Sigmoid colon (tissue), 7 donors: ENCODE measurements at places on chromosomes 13 and 19. TPM values are rescaled to one million over a fixed set of nuclear protein-coding genes. Genes with fewer than 3 reads are reported as not detected.
A peak's percentile ranks its signal among the peaks of the same experiment; 100 is the strongest.

The CEACAM21 gene
- not detected for polyA plus RNA-seq

The ZNF569 gene
- polyA plus RNA-seq: 1.5 TPM

The ZNF223 gene
- 3.7 TPM for polyA plus RNA-seq

The LILRB5 gene
- 2.2 TPM for polyA plus RNA-seq

The AMH gene
- polyA plus RNA-seq: 0.69 TPM

The PEAK3 gene
- polyA plus RNA-seq: 0.74 TPM

The MAP2K2 gene
- polyA plus RNA-seq: 196 TPM

The PLA2G4C gene
- polyA plus RNA-seq: 6.4 TPM

The ZNF229 gene
- polyA plus RNA-seq: 1.3 TPM

The PNMA8B gene
- 0.95 TPM for polyA plus RNA-seq

The SULT2A1 gene
- polyA plus RNA-seq: not detected

The GALP gene
- polyA plus RNA-seq: not detected

- no peaks in the 10 kb centered on the region for H3K36me3 ChIP-seq
- no peak overlapping the region for H3K27ac ChIP-seq
- DNase-seq: no peak
- H3K4me3 ChIP-seq: no peak overlapping the region
- no peaks in the 10 kb centered on the region for H3K27me3 ChIP-seq
Measured at GRCh38 chr13:101139081-101139480, 277.2 kb downstream of the NALCN start.

- no peaks in the 10 kb centered on the region for H3K27me3 ChIP-seq
- no peak for DNase-seq
- H3K27ac ChIP-seq: peak overlapping the region; percentile 84
- no peaks in the 10 kb centered on the region for H3K36me3 ChIP-seq
- peaks cover 79% of the 10 kb centered on the region for H3K4me1 ChIP-seq
Measured at GRCh38 chr19:4393947-4394590, 6.3 kb downstream of the SH3GL1 start.

DNA sequence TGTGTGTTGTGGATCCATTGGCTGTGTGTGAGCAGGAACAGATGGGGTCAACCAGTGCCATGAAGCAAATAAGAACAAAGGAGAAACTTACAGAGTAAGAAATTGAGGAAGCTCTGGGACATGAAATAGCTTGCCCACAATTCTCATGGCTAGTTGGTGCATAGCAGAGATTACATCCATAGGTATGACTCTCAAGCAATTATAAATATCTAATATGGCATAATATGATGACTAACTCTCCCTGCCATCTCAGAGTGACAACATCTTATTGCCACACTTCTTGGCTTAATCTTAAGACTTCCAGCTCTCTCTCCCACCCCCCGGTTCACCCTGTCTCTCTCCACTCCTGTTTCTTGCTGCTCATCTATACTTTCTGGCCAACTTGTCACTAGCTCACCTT, 53.3 kb downstream of the OXGR1 start:
- no peak overlapping the region for H3K4me3 ChIP-seq
- H3K27ac ChIP-seq: no peak overlapping the region
- H3K36me3 ChIP-seq: no peaks in the 10 kb centered on the region
- DNase-seq: no peak
- H3K27me3 ChIP-seq: no peaks in the 10 kb centered on the region

- H3K4me3 ChIP-seq: peak within 1 kb of the TSS; percentile 79
- H3K36me3 ChIP-seq: peaks cover 6% of the 10 kb centered on the region
- H3K27ac ChIP-seq: peak within 1 kb of the TSS; percentile 98
- peak; percentile 90 for DNase-seq
Measured at GRCh38 chr19:35756377-35757230, at the start of gene HSPB6. Gene HSPB6, minus strand, starts transcription at chr19:35757029. Its CDS starts 21 bp downstream, at chr19:35757008.

- H3K4me3 ChIP-seq: peak overlapping the region; percentile 66
- H3K4me1 ChIP-seq: peaks cover 64% of the 10 kb centered on the region
- DNase-seq: peak; percentile 81
- H3K27ac ChIP-seq: peak overlapping the region; percentile 96
- H3K27me3 ChIP-seq: no peaks in the 10 kb centered on the region
Measured at GRCh38 chr19:1019980-1020867, 699 bp downstream of the TMEM259 start.

DNA sequence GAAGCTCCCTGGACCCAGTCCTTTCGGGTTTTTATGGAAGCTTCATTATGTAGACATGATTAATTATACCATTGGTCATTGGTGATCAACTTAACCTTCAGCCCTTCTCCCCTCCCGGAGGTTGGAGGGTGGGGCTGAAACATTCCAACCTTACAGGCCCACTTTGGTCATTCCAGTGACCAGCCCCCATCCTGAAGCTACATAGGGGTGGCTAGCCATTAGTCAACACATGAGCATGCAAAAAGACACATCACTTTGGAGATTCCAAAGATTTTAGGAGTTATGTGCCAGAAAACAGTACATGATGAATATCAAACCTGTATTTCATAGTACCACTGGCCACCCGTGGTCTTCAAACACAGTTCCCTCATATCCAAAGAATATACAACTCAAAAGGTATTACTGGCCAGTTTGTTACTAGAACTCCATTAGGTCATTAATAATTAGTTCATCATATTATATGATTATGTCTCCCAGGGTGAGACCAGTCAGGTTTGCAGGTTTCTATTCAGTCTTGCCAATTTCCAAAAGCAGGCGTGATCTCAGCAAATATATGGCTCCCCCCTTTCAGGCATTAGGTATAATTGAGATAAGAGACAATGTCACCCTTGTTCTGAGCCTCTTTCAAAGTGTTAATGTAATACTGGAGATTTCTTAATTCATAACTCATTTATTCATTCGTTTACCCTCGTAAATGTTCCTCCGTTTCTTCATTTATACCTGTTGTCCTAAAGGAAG, 11.1 kb downstream of the PPP5C start:
- peaks cover 53% of the 10 kb centered on the region for H3K36me3 ChIP-seq
- no peak overlapping the region for H3K27ac ChIP-seq
- no peaks in the 10 kb centered on the region for H3K4me1 ChIP-seq

GRCh38 chr19:58307736-58308135, 2.6 kb downstream of the ERVK3-1 start:
- DNase-seq: no peak
- H3K36me3 ChIP-seq: peaks cover 42% of the 10 kb centered on the region
- H3K27me3 ChIP-seq: no peaks in the 10 kb centered on the region
- no peaks in the 10 kb centered on the region for H3K4me1 ChIP-seq

- peaks cover 25% of the 10 kb centered on the region for H3K4me1 ChIP-seq
- peak overlapping the region; percentile 62 for H3K27ac ChIP-seq
- no peaks in the 10 kb centered on the region for H3K36me3 ChIP-seq
- no peaks in the 10 kb centered on the region for H3K27me3 ChIP-seq
Measured at GRCh38 chr13:30744056-30744680, 8.8 kb downstream of the ALOX5AP start.

DNA sequence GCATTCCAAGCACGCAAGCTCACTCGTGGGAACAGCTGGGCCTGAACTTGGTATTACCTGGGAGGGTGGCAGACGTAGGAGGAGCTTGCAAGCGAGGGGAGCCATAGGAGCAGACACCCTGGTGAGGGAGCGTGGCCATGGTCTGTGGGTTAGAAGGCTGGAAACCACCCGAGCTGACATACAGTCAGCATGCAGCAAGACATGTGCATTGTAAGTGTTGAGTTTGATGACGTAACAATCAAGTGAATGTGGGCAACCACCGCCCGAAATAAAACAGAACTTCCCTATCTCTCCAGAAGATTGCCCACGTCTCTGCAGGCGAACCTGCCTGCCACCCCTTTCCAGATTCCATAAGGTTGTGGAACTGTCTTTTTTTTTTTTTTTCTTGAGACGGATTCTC, 26.8 kb downstream of the UBXN6 start:
- no peaks in the 10 kb centered on the region for H3K4me1 ChIP-seq
- no peak overlapping the region for H3K4me3 ChIP-seq
- no peaks in the 10 kb centered on the region for H3K27me3 ChIP-seq
- DNase-seq: no peak
- H3K27ac ChIP-seq: no peak overlapping the region

DNA sequence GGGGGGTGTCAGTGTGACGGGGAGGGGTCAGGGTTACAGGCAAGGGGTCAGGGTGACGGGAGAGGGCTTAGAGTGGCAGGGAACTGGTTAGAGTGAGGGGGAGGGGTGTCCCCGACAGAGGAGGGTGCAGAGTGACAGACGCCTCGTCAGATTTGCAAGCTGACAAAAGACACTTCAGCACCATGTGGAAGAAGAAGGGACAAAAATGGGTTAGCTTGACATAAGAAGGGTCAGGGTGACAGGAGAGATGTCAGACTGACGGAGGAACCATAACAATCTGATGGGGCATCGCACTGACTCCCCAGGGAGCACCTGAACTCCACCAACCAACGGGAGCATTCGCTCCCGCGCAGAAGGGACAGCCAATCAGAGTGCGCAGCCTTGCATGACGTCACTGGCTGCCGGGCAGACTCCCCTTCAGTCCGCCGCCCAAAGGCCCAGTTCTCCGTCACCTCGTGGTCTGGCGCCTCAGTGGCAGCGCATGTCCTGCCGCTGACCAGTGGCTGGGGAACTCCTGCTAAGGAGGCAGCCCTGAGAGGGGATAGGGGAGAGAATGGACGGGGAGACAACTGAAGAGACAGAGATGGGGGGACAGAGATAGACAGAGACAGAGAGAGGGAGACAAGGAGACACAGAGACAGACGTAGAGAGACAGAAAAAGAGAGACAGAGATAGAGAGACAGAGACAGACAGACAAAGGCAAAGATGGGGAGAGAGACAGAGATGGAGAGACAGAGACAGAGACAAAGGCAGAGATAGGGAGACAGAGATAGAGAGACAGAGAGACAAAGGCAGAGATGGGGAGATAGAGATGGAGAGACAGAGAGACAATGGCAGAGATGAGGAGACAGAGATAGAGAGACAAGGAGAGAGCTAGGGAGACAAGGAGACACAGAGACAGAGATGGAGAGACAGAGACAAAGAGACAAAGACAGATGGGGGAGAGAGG, 30.2 kb downstream of the C19orf81 start:
- H3K27me3 ChIP-seq: peaks cover 3% of the 10 kb centered on the region
- no peaks in the 10 kb centered on the region for H3K4me1 ChIP-seq
- no peak overlapping the region for H3K27ac ChIP-seq

- H3K4me1 ChIP-seq: no peaks in the 10 kb centered on the region
- no peaks in the 10 kb centered on the region for H3K27me3 ChIP-seq
- H3K4me3 ChIP-seq: no peak overlapping the region
- DNase-seq: no peak
Measured at GRCh38 chr19:38006361-38007045, 99.5 kb downstream of the SIPA1L3 start.

GRCh38 chr13:51823359-51823758, 19.4 kb upstream of the DHRS12 start:
- peak; percentile 17 for DNase-seq
- no peak overlapping the region for H3K27ac ChIP-seq
- no peak overlapping the region for H3K4me3 ChIP-seq
- H3K36me3 ChIP-seq: no peaks in the 10 kb centered on the region
- H3K27me3 ChIP-seq: no peaks in the 10 kb centered on the region

GRCh38 chr13:110199046-110199831, 107.7 kb downstream of the COL4A1 start:
- no peak overlapping the region for H3K27ac ChIP-seq
- H3K4me1 ChIP-seq: peaks cover 20% of the 10 kb centered on the region

DNA sequence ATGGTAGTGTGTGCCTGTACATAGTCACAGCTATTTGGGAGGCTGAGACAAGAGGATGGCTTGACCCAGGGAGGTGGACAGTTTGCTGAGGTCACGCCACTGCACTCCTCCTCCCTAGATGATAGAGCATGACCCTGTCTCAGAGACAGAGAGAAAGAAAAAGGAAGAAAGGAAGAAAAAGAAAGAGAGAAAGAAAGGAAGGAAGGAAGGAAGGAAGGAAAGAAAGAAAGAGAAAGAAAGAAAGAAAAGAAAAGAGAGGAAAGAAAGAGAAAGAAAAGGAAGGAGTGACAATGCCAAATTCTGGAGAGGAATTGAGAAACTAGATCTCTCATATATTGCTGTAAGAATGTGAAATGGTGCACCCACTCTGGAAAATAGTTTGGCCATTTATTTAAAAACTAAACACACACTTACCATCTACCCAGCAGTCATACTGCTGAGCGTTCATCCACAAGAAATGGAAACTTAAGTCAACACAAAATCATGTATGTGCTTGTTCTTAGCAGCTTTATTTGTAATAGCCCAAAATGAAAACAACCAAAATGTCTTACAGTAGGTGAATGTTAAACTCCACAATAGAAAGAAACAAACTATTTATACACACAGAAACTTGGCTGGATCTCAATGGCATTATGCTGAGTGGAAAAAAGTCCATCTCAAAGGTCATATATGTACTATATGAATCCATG, 7.5 kb downstream of the TEX101 start:
- no peaks in the 10 kb centered on the region for H3K4me1 ChIP-seq
- H3K27me3 ChIP-seq: no peaks in the 10 kb centered on the region
- no peak overlapping the region for H3K4me3 ChIP-seq
- no peaks in the 10 kb centered on the region for H3K36me3 ChIP-seq
- DNase-seq: no peak
- H3K27ac ChIP-seq: no peak overlapping the region

- peak overlapping the region; percentile 65 for H3K27ac ChIP-seq
- H3K4me3 ChIP-seq: peak overlapping the region; percentile 57
- peaks cover 20% of the 10 kb centered on the region for H3K4me1 ChIP-seq
- H3K36me3 ChIP-seq: no peaks in the 10 kb centered on the region
Measured at GRCh38 chr19:35031072-35031881, 1.0 kb downstream of the SCN1B start.

DNA sequence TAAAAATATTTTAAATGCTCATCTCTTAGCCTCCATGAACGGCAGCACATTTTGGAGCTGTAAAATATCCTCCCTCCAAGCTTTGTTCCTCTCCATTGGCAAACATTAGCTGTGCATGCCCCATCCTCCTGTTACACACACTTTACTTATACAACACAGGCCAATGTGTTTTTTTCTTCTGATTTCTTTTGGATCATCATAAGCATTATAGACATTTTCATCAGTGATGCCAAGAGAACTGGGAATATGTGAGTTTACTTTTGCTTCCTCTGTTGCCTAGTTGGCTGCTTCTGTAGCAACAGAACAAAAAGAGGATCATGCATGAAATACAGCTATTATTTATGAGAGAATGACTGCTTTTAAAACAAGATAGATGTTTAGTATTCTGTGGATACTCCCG, 142.6 kb downstream of the PCDH9 start:
- H3K27me3 ChIP-seq: no peaks in the 10 kb centered on the region
- H3K4me1 ChIP-seq: no peaks in the 10 kb centered on the region
- H3K36me3 ChIP-seq: no peaks in the 10 kb centered on the region
- H3K4me3 ChIP-seq: no peak overlapping the region
- no peak for DNase-seq
- H3K27ac ChIP-seq: peak overlapping the region; percentile 11

- no peak overlapping the region for H3K27ac ChIP-seq
- H3K4me1 ChIP-seq: no peaks in the 10 kb centered on the region
- no peaks in the 10 kb centered on the region for H3K27me3 ChIP-seq
- H3K36me3 ChIP-seq: no peaks in the 10 kb centered on the region
- no peak overlapping the region for H3K4me3 ChIP-seq
Measured at GRCh38 chr13:80116107-80116506, 224.8 kb downstream of the SPRY2 start.

- H3K4me1 ChIP-seq: no peaks in the 10 kb centered on the region
- peaks cover 13% of the 10 kb centered on the region for H3K27me3 ChIP-seq
- H3K27ac ChIP-seq: no peak overlapping the region
- no peak for DNase-seq
- no peak overlapping the region for H3K4me3 ChIP-seq
Measured at GRCh38 chr19:48558018-48558684, 6.2 kb downstream of the SULT2B1 start.
